Mammary epithelial cell (primary cell): ENCODE measurements at places on chromosomes 2 and 18.
A peak's percentile ranks its signal among the peaks of the same experiment; 100 is the strongest.

GRCh38 chr2:238952261-238952919, 104.5 kb downstream of the TWIST2 start:
- DNase-seq = no peak

- no peak for DNase-seq
These were observed 73.6 kb upstream of the RBM44 start for GRCh38 chr2:237724811-237725478.

DNA sequence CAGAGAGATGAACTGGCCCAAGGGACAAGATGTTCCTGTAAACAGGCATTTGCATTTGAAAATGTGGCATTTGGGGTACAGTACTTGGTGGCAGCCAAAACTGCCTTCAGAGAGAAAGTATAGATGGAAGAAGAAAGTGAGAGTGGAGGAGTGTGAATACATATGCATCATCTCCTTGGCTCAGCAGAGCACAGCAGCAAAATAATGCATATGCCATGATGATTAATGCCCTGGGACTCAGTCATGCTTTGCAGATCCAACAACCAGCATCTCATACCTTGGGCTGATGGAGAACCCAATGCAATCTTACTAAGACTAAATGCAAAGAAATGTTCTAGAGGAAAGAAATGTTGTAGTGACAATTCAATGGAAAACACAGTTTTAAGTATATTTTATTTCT, 29.7 kb upstream of the CYTIP start:
- no peak for DNase-seq

- DNase-seq = peak; percentile 46
These were observed 779 bp downstream of the PTPRN start for GRCh38 chr2:219308142-219309101.

- peak; percentile 60 for DNase-seq
These were observed 3.6 kb downstream of the ZNF516 start for GRCh38 chr18:76491473-76491775.

- DNase-seq = no peak
These were observed 24.8 kb upstream of the FOSL2 start for GRCh38 chr2:28367667-28368356.

- peak; percentile 40 for DNase-seq
These were observed 2.0 kb downstream of the NAGK start for GRCh38 chr2:71070294-71071093.

DNA sequence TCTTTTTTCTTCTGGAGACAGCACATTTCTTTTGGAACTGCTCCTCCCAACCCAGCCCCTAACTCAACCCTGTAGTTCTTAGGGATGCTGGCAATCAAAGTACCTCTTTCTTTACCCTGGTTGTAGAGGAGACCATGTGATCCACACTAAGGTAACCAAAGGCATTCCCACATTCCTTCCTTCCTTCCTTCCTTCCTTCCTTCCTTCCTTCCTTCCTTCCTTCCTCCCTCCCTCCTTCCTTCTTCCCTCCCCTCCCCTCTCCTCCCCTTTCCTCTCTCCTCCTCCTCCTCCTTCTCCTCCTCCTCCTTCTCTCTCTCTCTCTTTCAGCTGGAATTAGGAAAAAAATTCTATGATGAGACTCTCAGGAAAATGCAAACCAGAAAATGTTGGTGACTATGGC, 13.8 kb upstream of the RAPH1 start:
- DNase-seq = no peak

- no peak for DNase-seq
These were observed 61.1 kb upstream of the LPIN2 start for GRCh38 chr18:3074087-3074486.

- peak; percentile 16 for DNase-seq
These were observed 9.8 kb downstream of the ACP1 start for GRCh38 chr2:274503-274902.

DNA sequence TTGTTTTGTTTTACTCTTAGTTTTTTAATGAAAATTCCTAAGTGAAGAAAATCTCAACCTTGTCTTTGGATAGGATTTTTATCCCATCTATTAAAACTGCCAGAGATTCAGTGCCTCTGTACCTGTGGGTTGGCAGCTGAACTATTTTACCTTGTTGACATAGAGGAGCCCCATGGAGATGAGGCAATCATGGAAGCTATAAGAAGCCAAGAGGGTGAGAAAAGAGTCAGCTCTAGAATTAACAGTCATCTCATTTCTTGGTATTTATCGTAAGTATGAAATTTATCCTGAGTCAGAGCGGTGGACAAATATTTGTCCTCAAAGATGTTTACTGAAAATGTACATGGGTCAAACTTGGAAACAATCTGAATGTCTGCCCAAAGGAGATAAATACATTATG, 35.8 kb upstream of the PGAP1 start:
- DNase-seq = no peak

- peak; percentile 78 for DNase-seq
These were observed 219.5 kb upstream of the TANK start for GRCh38 chr2:160940699-160941098.

GRCh38 chr18:59846814-59847490, 52.8 kb upstream of the PMAIP1 start:
- peak; percentile 72 for DNase-seq

GRCh38 chr2:207138627-207139297, 27.0 kb downstream of the KLF7 start:
- DNase-seq = no peak

DNA sequence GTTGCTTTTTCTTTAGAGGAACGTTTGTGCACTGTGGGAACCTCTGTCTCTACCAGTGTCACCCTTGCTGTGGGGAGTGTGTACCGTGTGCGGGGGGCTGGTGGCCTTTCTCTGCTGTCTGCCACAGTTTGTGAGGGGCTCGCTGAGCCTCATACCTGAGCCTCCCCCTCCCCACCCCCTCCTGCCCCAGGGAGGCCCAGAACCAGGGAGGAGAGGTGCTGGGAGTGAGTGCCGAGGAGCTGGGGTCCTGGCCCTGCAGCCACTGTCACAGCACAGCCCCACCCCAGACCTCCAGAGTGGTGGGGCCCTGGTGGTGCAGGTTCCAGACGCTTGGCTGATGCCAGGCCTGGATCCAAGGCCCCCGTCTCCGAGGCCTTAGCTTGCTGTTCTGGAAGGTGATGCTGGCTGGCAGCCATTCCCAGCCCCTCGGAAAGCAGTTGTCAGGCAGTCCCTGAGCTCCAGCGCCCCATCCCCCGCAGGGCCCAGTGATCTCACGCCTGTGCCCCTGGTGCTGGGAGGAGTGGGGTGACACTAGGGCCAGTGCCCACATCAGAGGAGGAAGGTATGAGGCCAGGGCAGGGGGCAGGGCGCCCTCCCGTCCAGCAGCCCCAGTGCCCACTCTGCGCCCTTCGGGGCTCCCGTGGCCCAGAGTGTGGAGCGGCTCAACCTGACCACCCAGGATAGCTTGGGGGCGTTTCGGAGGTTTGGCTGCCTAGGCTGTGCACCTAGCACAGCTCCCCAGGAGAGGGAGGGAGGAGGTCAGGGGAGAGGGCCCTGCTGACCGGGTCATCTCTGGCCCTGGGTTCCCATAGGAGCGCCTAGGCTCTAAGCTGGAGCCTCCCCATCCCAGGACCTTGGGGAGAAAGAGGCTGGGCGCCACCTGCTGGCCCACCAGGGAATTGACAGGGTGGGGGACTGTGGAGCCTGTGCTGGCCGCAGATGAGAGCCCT, 53.0 kb upstream of the ALPP start:
- DNase-seq = no peak

GRCh38 chr2:86305915-86306254, 31.5 kb downstream of the REEP1 start:
- DNase-seq = no peak

- peak; percentile 69 for DNase-seq
These were observed 3.9 kb upstream of the WDSUB1 start for GRCh38 chr2:159290289-159290907.

DNA sequence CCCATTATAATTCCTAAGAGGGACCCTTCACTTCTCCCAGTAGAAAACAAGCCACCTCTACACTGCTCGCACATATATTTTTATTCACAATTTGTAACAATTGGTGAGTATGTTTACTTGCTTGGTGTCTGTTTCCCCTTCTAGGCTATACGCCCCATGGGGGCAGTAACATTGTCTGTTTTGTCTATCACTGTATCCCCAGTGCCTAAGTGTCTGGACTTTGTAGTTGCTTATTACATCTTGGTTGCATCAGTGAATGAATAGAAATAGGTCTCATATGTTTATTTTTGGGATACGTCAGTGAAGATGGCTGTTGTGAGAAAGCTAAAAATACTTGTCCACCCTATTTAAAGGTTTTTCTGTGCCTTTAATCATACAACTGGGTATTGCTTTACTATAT, 87.4 kb upstream of the ITGB6 start:
- no peak for DNase-seq

DNA sequence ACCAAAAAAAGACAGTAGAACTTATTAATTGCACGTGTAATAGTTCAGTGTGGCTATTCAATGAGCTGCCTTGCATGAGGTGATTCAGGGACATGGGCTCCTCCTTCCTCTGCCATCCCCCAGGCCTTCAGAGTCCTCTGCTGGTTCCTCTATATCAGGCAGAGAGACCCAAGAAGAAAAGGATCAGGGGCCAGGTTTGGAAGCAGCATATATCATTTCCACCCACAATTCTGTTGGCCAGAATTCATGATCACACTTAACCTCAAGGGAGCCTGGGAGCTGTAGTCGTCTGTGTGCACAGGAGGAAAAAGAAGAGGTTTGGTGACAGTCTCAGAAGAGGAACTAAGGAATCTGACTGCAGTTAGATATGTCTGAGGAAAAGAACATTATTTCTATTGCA, 114.0 kb upstream of the GLS start:
- DNase-seq = no peak

GRCh38 chr18:25053466-25053865, 298.5 kb downstream of the ZNF521 start:
- DNase-seq = no peak

DNA sequence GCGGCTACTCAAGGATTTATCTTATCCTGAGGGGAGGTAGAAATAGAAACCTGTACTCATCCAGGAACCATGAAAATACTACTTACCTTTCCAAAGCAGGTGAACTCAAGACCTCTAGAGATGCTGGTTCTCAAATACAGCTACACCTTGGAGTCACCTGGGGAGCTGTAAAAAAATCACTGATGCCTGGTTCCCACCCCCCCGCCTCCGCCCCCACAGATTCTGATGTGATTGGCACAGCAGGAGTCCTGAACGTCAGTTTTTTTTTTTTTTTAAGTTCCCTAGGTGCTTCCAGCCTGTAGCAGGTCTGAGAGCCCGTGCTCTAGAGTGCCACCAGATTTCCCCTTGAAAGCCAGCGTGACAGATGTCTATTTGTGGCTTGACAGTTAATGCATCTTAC, 113.6 kb downstream of the MRO start:
- DNase-seq = no peak

DNA sequence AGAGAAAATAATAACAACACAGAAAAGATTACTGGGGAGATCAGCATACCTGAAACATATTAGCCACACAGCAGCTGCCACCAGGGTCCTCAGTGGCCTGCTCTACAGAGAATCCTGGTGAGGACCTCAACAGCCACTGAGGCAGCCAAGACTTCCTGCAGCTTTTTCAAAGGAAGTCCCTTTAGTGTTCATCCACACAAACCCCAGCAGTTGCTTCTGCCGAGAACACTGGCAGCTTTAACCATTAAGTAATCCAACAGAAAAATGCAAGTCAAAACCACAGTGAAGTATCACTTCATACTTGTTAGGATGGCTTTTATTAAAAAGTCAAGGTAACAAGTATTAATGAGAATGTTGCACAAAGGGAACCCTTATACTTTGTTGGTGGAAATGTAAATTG, 542.0 kb upstream of the GCFC2 start:
- no peak for DNase-seq

GRCh38 chr2:148614014-148614321, 30.6 kb upstream of the EPC2 start:
- DNase-seq = peak; percentile 21

DNA sequence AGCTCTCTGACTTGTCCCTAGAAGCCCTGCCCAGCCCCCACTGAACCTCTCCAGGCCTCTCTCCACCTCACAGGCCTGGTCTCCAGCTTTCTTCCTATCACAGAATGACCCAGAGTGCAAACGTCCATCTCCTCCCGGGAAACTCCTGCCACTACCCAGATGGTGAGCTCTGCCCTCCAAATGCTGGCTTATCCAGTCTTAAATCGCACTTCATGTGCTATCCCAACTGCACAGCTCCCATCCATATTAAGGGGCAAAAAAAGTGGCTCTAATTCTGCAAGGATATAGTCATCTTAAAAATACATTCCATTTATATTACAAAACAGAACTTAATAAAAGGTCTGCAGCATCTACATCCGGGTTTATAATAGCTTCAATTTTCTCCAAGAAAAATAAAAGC, 70.8 kb upstream of the CDC42EP3 start:
- no peak for DNase-seq
